ENCODE measurements at places on chromosomes 13 and 19.

DNA sequence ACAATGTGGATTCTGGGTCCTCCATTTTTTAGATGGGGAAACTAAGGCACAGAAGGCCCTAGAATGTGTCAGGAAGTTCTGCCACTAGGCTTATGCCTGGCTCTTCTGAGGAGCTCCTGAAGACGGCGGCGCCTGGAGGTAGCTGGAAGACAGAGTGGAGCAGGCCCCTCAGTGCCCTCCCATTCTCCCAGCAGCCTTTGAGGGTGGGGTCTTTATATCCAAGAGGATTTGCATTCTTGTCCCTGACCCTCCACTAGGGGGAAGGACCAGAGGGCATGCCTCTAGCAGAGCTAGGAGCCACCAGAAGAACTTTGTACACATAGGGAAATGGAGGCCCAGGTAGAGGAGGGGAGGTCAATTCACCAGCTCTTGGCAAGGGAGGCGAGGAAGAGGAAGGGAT lies 9.4 kb downstream of the CELF5 start:
- H3K27ac ChIP-seq = no peak overlapping the region
- no peaks in the 10 kb centered on the region for H3K27me3 ChIP-seq
- H3K4me3 ChIP-seq = no peak overlapping the region
- no peaks in the 10 kb centered on the region for H3K4me1 ChIP-seq

GRCh38 chr13:49652355-49653305 lies 24.3 kb downstream of the ARL11 start:
- H3K36me3 ChIP-seq = no peaks in the 10 kb centered on the region
- H3K27ac ChIP-seq = no peak overlapping the region
- DNase-seq = no peak
- no peaks in the 10 kb centered on the region for H3K27me3 ChIP-seq
- H3K4me3 ChIP-seq = no peak overlapping the region

- no peak for DNase-seq
- H3K27ac ChIP-seq = no peak overlapping the region
- no peak overlapping the region for H3K4me3 ChIP-seq
- H3K4me1 ChIP-seq = no peaks in the 10 kb centered on the region
These were observed 19.0 kb upstream of the KPNA3 start for GRCh38 chr13:49811527-49811908.

DNA sequence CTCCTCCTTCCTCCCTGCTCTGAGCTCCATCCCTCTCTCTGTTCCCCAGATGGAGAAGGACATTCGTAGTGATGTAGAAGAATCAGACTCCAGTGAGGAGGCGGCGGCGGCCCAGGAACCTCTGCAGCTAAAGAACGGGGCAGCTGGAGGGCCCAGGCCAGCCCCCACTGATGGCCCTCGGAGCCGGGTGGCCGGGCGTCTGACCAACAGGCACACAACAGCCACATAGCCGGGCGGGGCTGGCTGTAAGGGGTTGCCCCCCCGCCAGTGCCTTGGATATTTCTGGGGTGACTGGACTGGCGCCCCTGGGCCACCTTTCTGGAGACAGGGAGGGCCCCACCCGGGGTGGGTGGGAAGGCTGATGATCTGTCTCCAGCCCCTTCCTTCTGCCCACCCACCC lies 46.3 kb downstream of the CD320 start:
- H3K27ac ChIP-seq = no peak overlapping the region
- H3K36me3 ChIP-seq = peaks cover 14% of the 10 kb centered on the region
- H3K4me1 ChIP-seq = no peaks in the 10 kb centered on the region

DNA sequence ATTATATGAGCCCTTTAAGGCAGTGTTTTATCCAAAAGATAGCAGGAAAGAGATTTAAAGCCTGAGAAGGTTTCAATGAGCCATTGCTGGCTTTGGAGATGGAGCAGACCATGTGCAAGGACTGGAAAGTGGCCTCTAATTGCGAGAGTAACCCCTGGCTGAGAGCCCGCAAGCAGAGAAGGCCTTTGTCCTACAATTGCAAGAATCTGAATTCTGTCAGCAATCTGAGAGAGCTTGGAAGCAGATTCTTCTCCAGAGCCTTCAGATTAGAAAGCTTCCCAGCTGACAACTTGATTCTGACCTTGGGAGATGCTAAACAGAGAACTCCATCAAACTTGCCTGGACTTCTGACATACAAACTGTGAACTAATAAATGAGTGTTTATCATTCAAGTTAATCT lies 528.7 kb upstream of the KLF12 start:
- no peaks in the 10 kb centered on the region for H3K36me3 ChIP-seq

- no peak for DNase-seq
- H3K4me1 ChIP-seq = peaks cover 23% of the 10 kb centered on the region
- peaks cover 12% of the 10 kb centered on the region for H3K36me3 ChIP-seq
- H3K27ac ChIP-seq = peak overlapping the region; percentile 89
- H3K27me3 ChIP-seq = no peaks in the 10 kb centered on the region
These were observed 587 bp downstream of the TMEM238 start for GRCh38 chr19:55383279-55384130.

DNA sequence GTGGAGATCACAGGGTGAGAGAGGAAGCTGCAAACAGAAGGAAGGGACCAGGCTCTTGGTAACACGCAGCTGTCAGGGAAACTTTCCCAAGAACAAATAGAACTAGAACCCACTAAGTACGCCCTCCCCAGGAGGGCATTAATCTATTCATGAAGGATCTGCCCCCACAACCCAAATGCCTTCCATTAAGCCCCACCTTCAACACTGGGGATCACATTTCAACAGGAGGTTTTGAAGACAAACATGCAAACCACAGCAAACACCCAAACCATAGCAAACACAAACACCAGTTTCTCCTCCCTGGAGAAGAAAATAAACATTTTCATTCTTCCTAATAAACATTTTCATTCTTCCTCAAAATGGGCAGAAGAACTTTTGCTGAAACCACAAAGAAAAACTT lies 329.6 kb downstream of the EFNB2 start:
- no peaks in the 10 kb centered on the region for H3K27me3 ChIP-seq
- no peak overlapping the region for H3K4me3 ChIP-seq
- H3K4me1 ChIP-seq = no peaks in the 10 kb centered on the region
- no peak for DNase-seq
- H3K36me3 ChIP-seq = no peaks in the 10 kb centered on the region

- no peaks in the 10 kb centered on the region for H3K4me1 ChIP-seq
- H3K4me3 ChIP-seq = no peak overlapping the region
- no peak overlapping the region for H3K27ac ChIP-seq
- H3K36me3 ChIP-seq = no peaks in the 10 kb centered on the region
- H3K27me3 ChIP-seq = peaks cover 3% of the 10 kb centered on the region
These were observed 29.9 kb downstream of the SERP2 start for GRCh38 chr13:44403461-44404056.

- no peaks in the 10 kb centered on the region for H3K27me3 ChIP-seq
- H3K36me3 ChIP-seq = no peaks in the 10 kb centered on the region
- H3K4me3 ChIP-seq = no peak overlapping the region
- DNase-seq = no peak
- H3K27ac ChIP-seq = no peak overlapping the region
- no peaks in the 10 kb centered on the region for H3K4me1 ChIP-seq
These were observed 61.0 kb upstream of the SHISA2 start for GRCh38 chr13:26112843-26113242.

DNA sequence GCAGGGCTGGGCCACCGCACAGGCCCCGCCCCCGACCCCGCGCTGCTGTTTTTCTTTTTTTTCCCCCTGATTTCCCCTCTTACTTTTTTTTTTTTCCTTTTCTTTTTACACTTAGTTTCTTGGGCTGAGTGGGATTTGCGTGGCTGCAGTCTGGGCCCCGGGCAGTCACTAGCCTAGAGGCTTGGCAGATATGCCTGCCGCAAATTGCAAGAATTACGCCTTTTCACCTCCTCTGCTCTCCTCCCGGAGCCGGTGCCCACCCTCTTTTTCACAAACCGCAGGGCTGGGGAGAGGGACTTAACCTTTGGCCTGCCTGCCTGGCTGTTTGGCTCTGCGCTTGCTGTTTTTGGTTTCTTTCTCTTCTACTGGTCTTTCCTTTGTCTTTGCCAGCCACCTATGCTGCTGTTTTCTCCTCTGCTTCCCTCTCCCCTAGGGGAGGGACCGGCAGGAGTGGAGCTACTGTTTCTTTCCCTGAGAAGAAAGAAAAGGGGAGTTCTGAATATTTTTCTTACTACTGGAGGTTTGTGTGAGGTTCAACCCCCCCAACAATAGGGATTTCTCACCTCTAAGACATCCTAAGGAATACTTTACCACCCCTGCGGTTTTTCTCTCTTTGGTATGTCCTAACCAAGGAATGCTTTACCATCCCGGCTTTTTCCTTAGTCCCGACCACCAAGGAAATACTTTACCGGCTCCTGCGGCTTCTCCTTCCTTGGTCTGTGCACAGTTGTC lies 11.0 kb downstream of the ZNF552 start:
- H3K36me3 ChIP-seq = peaks cover 7% of the 10 kb centered on the region
- H3K4me3 ChIP-seq = peak overlapping the region; percentile 65
- no peak for DNase-seq
- H3K4me1 ChIP-seq = peaks cover 5% of the 10 kb centered on the region

DNA sequence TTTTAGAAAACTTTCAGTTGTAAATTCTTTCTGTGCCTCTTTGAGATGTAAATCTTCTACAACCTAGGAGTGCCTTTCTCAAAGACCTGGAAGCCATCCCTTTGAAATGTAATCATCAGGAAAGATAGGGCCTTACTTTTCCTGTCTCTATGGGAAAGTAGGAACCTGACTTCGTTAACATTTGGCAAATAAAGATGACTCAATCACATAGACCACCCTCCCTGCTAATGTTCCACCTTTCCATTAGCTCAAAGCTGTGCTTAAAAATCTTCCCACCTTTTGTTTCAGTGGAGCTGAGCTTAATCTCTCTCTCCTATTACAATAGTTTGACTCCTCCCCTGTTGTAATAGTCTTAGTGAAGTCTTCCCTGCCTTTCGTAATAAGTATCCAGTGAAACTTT lies 247.7 kb downstream of the OLFM4 start:
- no peaks in the 10 kb centered on the region for H3K36me3 ChIP-seq
- H3K27ac ChIP-seq = no peak overlapping the region
- no peaks in the 10 kb centered on the region for H3K4me1 ChIP-seq
- H3K27me3 ChIP-seq = no peaks in the 10 kb centered on the region

DNA sequence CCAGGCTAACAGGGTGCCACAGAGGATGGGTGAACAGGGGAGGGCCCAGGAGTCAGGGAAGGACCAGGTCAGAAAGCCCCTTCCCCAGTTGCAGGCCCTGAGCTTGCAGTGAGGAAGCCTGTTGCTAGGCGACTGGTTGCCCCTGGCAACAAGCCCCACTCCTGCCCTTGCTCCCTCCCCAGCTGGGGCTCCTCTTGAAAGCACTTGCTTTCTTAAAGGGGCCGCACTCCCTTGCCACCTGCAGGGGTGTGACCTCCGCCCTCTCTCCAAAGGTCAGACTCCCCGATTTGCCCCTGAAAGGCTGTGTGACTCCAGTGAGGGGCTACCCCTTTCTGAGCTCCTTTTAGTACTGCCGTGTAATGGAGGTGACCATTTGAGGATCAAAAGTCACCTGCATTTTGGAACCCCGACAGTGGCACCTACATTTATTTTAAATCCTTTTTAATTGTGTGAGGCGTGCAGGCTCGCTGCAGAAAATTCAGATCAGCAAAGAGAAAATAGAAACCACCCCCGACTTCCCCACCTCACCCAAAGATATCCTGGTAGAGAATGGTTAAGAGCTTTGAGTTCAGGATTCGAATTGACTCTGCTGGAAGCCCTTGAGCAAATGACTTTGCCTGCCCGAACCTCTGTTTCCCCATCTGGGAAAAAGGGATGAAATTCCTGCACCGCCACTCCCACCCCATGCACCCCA lies 4.8 kb downstream of the FCHO1 start:
- H3K4me1 ChIP-seq = peaks cover 61% of the 10 kb centered on the region
- H3K27me3 ChIP-seq = no peaks in the 10 kb centered on the region
- H3K27ac ChIP-seq = peak overlapping the region; percentile 66
- DNase-seq = peak; percentile 37

- peaks cover 2% of the 10 kb centered on the region for H3K27me3 ChIP-seq
- DNase-seq = no peak
- H3K36me3 ChIP-seq = no peaks in the 10 kb centered on the region
- H3K4me3 ChIP-seq = no peak overlapping the region
These were observed 3.8 kb upstream of the FAM98C start for GRCh38 chr19:38399081-38399480.

- no peak for DNase-seq
- H3K36me3 ChIP-seq = no peaks in the 10 kb centered on the region
- no peak overlapping the region for H3K4me3 ChIP-seq
- H3K27ac ChIP-seq = no peak overlapping the region
- H3K27me3 ChIP-seq = peaks cover 2% of the 10 kb centered on the region
These were observed 15.7 kb upstream of the IGFL4 start for GRCh38 chr19:46056536-46056935.

DNA sequence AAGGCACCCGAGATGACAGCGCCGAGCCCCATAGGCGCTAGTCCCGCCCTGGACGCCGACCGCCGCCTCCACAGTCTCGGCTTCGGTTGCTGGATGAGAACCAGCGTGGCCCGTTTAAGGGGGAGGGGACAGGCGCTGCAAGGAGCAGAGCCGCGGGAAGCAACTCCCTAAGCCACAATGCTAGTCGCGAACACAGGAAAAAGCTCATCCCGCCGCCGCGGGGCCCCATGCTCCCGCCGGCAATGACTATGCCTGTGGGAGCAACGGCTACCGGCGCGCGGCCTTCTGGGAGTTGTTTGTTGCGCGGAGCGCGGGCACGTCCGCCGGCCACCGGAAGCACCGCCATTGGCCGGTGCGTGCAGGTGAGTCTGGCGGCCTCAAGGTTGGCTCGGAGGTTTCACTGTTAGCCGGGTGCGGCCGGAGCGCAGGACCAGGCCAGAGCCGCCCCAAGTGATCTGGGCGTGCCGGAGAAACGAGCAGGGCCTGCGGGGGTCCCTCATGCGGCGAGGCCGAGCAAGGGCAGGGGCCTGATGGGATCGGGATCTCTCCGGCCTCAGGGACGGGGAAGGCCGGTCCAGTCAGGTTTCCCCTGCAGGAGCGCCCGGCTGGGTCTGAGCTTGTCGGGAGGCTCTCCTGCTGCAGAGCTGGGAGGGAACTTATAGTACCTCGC lies at the start of gene ZNF544:
Gene ZNF544 (plus strand): TSS at position 330 of the 670 bp plus-strand sequence. CDS start 15,110 bp downstream, outside the sequence.
- DNase-seq = peak; percentile 9
- H3K27me3 ChIP-seq = no peaks in the 10 kb centered on the region
- H3K36me3 ChIP-seq = peaks cover 15% of the 10 kb centered on the region
- H3K4me1 ChIP-seq = peaks cover 9% of the 10 kb centered on the region
- H3K27ac ChIP-seq = peak within 1 kb of the TSS; percentile 88

DNA sequence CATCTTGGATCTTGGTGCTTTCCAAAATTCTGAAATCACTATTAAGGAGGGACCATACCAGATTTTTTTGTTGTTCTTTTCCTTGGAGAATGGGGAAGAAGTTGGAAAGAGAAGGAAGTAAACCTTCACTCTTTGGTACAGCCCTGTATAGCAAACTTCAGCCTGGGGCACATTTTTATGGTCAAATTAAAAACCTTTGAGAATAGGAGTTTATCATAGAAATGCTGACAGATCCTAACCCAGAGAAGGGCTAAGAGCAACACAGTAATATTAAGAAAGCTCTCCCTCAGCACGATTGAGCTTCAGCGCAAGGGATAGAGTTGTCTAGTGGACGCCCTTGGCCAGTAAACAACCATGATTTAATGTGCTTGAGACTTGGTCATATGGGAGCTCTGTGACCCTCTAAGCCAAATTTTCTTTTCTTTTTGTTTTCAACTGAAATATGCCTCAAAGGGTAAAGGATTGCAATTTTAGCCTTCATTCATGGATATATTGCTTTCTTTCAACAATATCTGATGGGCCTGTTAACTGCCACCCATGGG lies 294.3 kb upstream of the MAB21L1 start:
- H3K36me3 ChIP-seq = no peaks in the 10 kb centered on the region
- no peak overlapping the region for H3K27ac ChIP-seq
- no peak overlapping the region for H3K4me3 ChIP-seq
- no peak for DNase-seq
